ENCODE measurements at places on chromosomes 5 and 9.
A peak's percentile ranks its signal among the peaks of the same experiment; 100 is the strongest.

DNA sequence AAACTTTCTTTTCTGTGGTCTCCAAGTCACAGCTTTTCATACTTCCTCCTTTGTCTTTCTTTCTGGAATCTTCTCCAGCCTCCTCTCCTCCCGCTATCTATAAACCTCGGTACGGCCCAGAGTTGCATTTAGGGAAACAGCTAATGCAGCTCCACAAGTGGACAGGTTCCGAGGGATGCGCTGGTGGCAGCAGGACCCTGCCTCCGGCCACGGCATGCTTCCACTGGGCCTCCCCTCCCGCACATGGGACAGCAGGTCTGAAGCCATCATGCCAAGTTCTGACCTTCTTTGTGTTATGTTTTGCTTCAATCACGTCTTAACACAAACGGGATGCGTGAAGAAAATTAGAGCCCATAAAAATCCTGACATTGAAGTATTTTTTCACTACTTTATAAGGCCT, 136.9 kb downstream of the IRX2 start:
- DNase-seq, result no peak

- DNase-seq, result no peak
Measured at GRCh38 chr5:75052192-75053053, at the start of gene GCNT4. Gene GCNT4, minus strand, starts transcription at chr5:75052558. Its CDS starts 22,521 bp downstream, at chr5:75030037.

DNA sequence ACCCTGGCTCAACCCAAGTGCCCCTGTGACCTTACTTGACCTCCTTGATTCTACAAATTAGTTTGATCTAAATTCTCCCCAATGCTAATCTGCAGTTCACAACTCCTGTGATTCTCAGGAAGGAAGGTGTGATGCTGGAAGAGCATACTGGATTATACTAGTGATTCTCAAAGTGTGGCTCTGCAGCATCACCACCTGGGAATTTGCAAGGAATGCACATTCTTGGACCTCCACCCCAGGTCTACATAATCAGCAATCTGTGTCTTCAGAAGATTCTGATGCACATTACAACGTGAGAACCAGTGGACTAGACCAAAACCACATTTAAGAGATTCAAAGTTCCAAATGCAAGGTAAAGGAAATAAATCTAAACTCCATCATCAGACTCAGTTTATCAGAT, 198.6 kb downstream of the AGTPBP1 start:
- DNase-seq, result no peak

DNA sequence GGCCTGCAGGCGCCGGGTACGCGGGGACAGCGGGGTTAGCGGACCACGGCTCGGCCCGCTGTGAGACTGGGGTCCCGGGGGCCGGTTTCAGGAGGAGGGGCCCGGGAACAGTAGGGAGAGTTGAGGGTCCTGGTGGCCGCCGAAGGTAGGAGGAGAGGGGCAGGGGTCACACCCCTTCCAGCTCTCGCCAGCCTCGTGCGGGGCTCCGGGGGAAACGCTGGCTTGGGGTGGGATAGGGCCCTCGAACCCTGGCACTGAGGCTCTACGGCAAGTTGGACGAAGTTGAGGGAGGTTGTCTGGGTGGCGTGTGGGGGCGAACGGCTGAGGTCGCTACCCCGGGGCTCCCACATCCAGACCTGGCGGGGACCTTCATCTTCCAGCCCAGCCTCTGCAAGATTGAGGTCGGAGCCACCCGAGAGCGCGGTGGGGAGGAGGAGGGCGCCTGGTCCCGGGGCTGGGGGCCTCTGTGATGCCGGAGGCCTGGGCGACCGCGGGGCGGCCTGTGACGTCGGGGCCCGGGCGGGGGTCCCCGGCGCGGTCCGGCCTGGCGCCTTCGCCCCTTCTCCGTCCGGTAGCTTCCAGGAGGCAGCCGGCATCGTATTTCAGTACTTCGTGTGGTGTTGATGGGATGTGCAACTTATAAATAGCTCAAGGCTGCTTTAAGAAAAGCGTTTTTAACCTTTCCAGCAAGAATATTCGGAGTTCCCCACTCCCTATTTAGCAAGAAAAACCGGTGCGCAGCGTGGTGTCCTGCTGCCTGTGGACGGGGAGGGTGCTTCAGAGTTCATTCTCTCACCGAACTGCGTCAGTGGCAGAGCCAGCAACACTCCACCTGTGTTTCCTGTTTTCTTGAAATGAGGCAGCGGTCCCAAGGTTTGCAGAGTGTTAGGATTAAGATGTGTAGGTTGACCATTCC, 902 bp downstream of the HABP4 start:
- DNase-seq, result peak; percentile 81

- DNase-seq, result peak; percentile 20
Measured at GRCh38 chr5:74372051-74372450, 268.5 kb downstream of the ENC1 start.

DNA sequence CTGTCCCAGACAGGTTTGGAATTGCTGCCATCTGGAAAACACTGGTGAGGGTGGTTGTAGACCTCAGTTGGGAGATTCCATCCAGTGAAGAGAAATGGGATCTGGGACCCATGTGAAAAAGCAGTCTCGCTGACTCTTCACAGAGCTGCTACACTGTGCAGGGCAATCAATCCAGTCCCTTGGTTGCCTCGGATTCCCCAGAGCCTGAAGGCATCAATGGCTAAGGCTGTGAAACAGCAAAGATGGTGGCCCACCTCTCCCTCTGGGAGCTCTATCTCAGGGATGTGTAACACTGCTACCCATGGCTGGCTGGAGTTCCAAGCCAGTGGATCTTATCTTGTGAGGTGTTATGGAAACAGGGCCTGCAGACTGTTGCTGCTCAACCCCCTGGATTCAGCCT, 256.1 kb downstream of the TMEM38B start:
- no peak for DNase-seq

- no peak for DNase-seq
Measured at GRCh38 chr5:168162464-168162863, 129.0 kb upstream of the WWC1 start.

DNA sequence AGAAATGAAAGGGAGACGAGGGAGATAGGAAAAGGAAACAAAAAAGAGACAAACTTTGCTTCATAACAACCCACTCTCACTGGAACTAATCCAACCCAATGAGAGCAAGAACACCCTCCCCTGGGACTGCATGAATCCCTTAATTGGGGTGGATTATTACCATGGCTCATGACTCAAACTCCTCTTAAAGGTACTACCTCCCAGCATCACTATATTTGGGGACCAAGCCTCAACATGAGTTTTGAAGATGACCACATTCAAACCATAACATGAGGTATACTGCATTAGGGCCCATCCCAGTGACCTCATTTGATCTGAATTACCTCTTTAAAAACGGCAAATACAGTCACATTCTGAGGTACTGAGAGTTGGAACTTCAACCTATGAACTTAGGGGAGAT, 8.0 kb downstream of the MTAP start:
- DNase-seq, result no peak
